Lung microvascular endothelial cell (primary cell): ENCODE measurements at places on chromosomes 6 and 20. TPM values are rescaled to one million over a fixed set of nuclear protein-coding genes. Genes with fewer than 3 reads are reported as not detected.

The RIPOR3 gene
- 0.20 TPM in 1 of 2 replicates, not detected in the other for total RNA-seq

The SIM1 gene
- not detected in 2 replicates for total RNA-seq

The PPP1R16B gene
- 163 and 169 TPM in 2 replicates for total RNA-seq

The PYGB gene
- total RNA-seq: 62.3 and 63.9 TPM in 2 replicates

The SLC24A3 gene
- under 0.01 TPM in 1 of 2 replicates, not detected in the other for total RNA-seq

The POPDC3 gene
- under 0.01 and 0.87 TPM in 2 replicates for total RNA-seq

The BHLHE23 gene
- not detected in 2 replicates for total RNA-seq

The HLA-DOA gene
- not detected in 2 replicates for total RNA-seq

The NKX2-2 gene
- total RNA-seq: not detected in 2 replicates
